ENCODE measurements at places on chromosomes 2 and 18. TPM values are rescaled to one million over a fixed set of nuclear protein-coding genes. Genes with fewer than 3 reads are reported as not detected.
A peak's percentile ranks its signal among the peaks of the same experiment; 100 is the strongest.

The ALPI gene
- not detected for total RNA-seq

The MMADHC gene
- total RNA-seq: 86.5 TPM

DNA sequence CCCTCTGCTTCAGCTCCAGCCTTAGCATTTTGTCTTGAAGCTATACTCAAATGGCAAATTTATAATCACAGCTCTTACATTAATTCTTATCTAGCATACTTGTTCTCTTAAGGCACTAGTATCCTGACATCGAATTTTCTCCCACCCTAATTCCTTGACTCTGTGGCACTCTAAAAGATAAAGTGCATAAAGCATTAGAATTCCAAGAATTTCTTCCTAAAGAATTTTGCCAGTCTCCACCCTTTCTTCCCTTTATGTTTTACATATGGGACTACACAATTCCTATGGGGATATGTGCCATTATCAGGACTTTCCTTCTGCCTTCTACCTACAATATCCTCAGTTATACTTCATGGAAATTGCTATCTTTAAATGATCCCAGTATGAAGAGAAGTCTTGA, 560.3 kb downstream of the ARHGAP15 start:
- H3K4me1 ChIP-seq: peaks cover 36% of the 10 kb centered on the region
- H3K27ac ChIP-seq: no peak overlapping the region
- DNase-seq: no peak
- peaks cover 2% of the 10 kb centered on the region for H3K27me3 ChIP-seq

GRCh38 chr2:3536682-3537632, 17.6 kb upstream of the ADI1 start:
- peak overlapping the region; percentile 28 for H3K27ac ChIP-seq
- H3K36me3 ChIP-seq: no peaks in the 10 kb centered on the region
- peak overlapping the region; percentile 31 for H3K4me3 ChIP-seq

The RUFY4 gene
- not detected for total RNA-seq

GRCh38 chr2:1266351-1266750, 146.9 kb upstream of the TPO start:
- no peaks in the 10 kb centered on the region for H3K36me3 ChIP-seq
- H3K4me3 ChIP-seq: no peak overlapping the region
- H3K27me3 ChIP-seq: peaks cover 10% of the 10 kb centered on the region
- peaks cover 3% of the 10 kb centered on the region for H3K4me1 ChIP-seq
- H3K27ac ChIP-seq: no peak overlapping the region
- no peak for DNase-seq

GRCh38 chr18:12287684-12288402, 20.2 kb upstream of the TUBB6 start:
- peaks cover 74% of the 10 kb centered on the region for H3K27me3 ChIP-seq
- H3K4me3 ChIP-seq: peak overlapping the region; percentile 86
- no peak overlapping the region for H3K27ac ChIP-seq
- DNase-seq: no peak
- H3K4me1 ChIP-seq: peaks cover 16% of the 10 kb centered on the region

The FAHD2A gene
- total RNA-seq: 42.2 TPM

- H3K27ac ChIP-seq: no peak overlapping the region
- no peak overlapping the region for H3K4me3 ChIP-seq
Observed at GRCh38 chr2:17803497-17803896, 12.8 kb upstream of the MSGN1 start.
